ENCODE measurements at places on chromosomes 16 and 17. TPM values are rescaled to one million over a fixed set of nuclear protein-coding genes. Genes with fewer than 3 reads are reported as not detected.
A peak's percentile ranks its signal among the peaks of the same experiment; 100 is the strongest.

DNA sequence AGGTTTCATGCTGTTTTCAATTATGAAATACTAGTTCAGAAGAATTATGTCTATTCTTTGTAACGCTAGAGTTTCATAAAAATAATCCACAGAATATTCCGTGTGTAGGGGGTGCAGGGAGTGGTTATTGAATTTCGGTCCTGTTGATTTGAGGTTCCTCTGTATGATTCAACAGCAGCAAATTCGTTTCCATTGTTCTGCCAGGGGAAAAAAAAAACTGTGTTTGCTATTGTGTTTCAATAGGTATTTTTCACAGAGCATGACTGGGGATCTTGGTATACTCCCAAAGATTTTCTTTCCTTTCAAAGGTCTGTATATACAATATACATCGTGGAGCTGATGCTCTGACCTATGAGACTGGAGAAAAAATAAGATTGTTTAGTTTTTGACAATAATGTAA, 15.8 kb downstream of the SHISA9 start:
- no peaks in the 10 kb centered on the region for H3K4me1 ChIP-seq
- no peak overlapping the region for H3K27ac ChIP-seq

The FAAP100 gene
- total RNA-seq, result 28.1 TPM

The BAIAP3 gene
- total RNA-seq, result 3.1 TPM

DNA sequence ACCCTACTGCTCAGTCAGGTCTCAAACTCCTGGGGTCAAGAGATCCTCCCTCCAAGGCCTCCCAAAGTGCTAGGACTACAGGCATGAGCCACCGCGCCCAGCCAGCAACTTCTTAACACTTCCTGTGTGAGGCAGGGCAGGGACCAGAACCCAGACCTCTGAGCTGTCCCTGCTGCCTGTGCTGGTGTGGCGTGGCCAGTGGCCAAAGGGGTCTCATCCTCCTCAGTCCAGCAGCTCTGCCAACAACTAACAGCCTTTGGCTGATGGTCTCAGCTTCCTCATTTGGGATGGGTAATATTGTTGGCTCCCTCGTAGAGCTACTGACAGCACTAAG, 1.4 kb upstream of the LLGL1 start:
- H3K36me3 ChIP-seq, result no peaks in the 10 kb centered on the region
- H3K27me3 ChIP-seq, result no peaks in the 10 kb centered on the region
- no peak for DNase-seq
- H3K4me1 ChIP-seq, result peaks cover 18% of the 10 kb centered on the region

- H3K27ac ChIP-seq, result no peak overlapping the region
- H3K4me3 ChIP-seq, result no peak overlapping the region
- H3K4me1 ChIP-seq, result no peaks in the 10 kb centered on the region
- H3K36me3 ChIP-seq, result no peaks in the 10 kb centered on the region
- no peaks in the 10 kb centered on the region for H3K27me3 ChIP-seq
Measured at GRCh38 chr16:69003500-69003899, 102.0 kb upstream of the HAS3 start.

DNA sequence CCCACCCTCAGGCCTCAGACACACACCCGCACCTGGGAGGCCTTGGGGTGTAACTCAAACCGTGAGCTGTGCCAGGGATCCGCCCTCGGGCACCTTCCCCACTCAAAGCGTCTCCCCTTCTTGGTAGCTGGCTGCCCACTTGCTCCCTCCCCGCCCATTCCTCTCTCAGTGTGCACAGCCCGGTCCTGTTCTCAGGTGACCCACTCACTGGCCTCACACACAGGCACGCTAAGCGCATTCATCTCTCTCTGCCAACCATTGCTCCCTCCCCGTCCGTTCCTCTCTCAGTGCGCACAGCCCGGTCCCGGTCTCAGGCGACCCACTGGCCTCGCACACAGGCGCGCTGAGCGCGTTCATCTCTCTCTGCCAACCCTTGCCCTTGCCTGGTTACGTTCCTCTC, 20.8 kb downstream of the WDR45B start:
- no peaks in the 10 kb centered on the region for H3K4me1 ChIP-seq
- H3K27me3 ChIP-seq, result no peaks in the 10 kb centered on the region
- peaks cover 57% of the 10 kb centered on the region for H3K36me3 ChIP-seq
- no peak overlapping the region for H3K4me3 ChIP-seq

DNA sequence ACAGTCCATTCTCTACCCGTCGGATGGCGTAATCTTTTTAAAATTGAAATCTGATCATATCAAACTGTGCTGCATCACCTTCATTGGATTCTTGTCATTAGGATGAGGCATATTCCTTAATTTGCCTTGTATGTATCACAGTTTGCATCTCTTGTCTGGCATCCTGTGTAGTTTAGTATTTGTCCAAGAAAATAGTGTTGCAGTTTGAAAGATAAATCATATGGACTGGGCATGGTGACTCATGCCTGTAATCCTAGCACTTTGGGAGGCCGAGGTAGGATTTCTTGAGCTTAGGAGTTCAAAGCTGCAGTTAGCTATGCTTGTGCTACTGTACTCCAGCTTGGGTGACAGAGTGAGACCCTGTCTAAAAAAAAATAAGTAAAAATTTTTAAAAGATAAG, 5.8 kb upstream of the RSL1D1 start:
- peaks cover 18% of the 10 kb centered on the region for H3K4me1 ChIP-seq
- peaks cover 4% of the 10 kb centered on the region for H3K36me3 ChIP-seq
- no peak overlapping the region for H3K4me3 ChIP-seq
- no peak for DNase-seq
- H3K27me3 ChIP-seq, result no peaks in the 10 kb centered on the region
- H3K27ac ChIP-seq, result no peak overlapping the region

GRCh38 chr16:77113835-77114234, 77.2 kb upstream of the MON1B start:
- no peak overlapping the region for H3K4me3 ChIP-seq
- no peak overlapping the region for H3K27ac ChIP-seq
- no peaks in the 10 kb centered on the region for H3K36me3 ChIP-seq
- no peaks in the 10 kb centered on the region for H3K27me3 ChIP-seq

The CD68 gene
- 0.25 TPM for total RNA-seq

DNA sequence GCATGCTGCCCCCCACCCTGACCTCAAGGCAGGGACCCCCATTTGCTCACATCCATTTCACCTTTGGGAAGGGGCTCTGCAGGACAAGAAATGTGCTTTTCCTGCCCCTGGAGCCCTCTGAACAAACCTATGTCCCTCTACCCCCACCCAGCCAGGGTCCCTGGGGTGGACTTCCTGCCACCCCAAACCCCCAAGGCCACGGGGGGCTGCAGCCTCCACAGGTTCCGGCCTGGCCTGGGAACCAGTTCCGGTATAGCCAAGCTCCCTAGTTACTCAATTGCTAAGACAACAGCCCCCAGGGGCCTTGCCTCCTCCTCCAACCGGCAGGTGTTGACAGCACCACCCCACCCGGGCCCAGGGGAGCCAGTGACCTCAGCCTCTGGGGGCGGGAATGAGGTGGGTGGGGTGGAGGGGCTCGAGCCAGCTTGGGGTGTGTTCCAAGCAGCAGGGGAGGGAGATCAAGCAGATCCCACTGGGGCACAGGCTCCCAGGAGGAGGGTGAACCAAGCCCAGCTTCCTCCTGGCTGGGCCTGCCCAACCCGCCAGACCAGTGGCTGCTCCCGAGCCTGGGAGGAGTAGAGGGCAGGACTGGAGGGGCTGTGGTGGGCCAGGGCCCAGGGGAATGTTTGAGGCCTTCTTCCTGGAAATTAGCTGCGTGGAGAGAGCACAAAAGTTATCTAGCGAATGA, 6.6 kb downstream of the PNMT start:
- no peaks in the 10 kb centered on the region for H3K36me3 ChIP-seq
- H3K27ac ChIP-seq, result no peak overlapping the region
- H3K4me1 ChIP-seq, result peaks cover 34% of the 10 kb centered on the region
- H3K4me3 ChIP-seq, result no peak overlapping the region
- no peak for DNase-seq
- H3K27me3 ChIP-seq, result no peaks in the 10 kb centered on the region

- DNase-seq, result peak; percentile 65
- H3K36me3 ChIP-seq, result no peaks in the 10 kb centered on the region
- H3K4me3 ChIP-seq, result no peak overlapping the region
- H3K27ac ChIP-seq, result no peak overlapping the region
- H3K4me1 ChIP-seq, result peaks cover 4% of the 10 kb centered on the region
Measured at GRCh38 chr17:41801374-41802271, 10.1 kb downstream of the P3H4 start.

DNA sequence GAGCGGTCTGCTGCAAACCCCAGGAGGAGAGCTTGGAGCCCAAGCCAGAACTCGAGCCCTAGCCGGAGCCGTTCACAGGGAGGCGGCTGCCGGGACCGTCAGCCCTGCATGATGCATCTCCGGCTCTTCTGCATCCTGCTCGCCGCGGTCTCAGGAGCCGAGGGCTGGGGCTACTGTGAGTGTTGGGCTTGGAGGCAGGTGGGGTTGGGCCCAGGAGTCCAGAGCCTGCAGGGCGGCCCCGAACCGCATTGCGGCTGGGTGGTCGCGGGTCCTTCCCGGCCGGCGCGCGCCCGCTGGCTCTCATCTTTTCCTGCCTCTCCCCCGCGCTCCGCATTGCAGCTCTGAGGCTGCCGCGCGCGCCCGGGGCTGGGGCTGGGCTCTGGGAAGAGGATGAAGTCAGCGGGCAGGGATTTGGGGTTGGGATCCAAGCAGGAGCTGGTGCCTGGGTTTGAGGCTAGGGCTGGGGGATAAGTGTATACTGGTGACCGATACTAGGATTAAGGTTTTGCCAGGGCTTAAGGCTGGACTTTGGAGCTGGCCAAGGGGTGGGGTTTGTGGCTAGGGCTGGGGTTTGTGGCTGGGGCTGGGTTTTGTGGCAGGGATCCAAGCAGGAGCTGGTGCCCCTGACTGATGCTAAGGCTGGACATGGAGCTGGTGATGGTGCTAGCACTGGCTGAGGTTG, 532 bp downstream of the CNTNAP1 start:
- H3K4me1 ChIP-seq, result peaks cover 56% of the 10 kb centered on the region
- DNase-seq, result no peak
- no peaks in the 10 kb centered on the region for H3K36me3 ChIP-seq

DNA sequence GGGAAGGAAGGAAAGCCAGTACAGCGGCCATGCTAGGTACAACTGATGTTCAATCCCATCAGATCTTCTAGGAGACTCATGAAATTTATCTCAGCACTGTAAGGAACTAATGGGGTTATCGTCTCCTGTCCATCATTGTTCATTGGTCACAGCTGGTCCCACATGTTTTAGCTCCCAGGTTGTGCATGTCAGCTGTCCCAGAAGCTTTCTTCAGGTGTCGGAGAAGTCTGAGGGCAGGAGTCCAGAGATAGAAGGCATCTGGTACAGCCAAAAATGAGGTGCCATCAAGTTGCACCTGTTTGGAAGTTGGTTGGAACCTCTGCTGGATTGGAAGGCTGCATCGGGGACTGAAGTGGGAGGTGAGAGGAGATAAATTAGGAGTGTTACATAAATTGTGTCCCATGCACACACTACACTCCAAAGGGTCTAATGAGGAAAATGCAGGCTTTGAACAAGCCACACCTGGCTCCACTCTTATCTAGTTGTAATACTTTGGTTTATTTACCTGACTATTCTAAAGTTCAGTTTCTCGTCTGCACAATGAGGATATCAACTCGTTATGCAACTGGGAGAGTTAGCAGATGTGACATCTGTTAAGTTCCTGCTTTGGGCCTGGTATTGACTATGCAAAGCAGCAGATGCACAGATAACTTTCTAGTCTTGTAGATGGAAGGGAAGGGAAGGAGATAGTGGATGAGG, 62.9 kb downstream of the MAP2K6 start:
- no peak overlapping the region for H3K27ac ChIP-seq
- H3K27me3 ChIP-seq, result no peaks in the 10 kb centered on the region
- no peaks in the 10 kb centered on the region for H3K36me3 ChIP-seq
- no peak overlapping the region for H3K4me3 ChIP-seq
- H3K4me1 ChIP-seq, result no peaks in the 10 kb centered on the region
- DNase-seq, result no peak

DNA sequence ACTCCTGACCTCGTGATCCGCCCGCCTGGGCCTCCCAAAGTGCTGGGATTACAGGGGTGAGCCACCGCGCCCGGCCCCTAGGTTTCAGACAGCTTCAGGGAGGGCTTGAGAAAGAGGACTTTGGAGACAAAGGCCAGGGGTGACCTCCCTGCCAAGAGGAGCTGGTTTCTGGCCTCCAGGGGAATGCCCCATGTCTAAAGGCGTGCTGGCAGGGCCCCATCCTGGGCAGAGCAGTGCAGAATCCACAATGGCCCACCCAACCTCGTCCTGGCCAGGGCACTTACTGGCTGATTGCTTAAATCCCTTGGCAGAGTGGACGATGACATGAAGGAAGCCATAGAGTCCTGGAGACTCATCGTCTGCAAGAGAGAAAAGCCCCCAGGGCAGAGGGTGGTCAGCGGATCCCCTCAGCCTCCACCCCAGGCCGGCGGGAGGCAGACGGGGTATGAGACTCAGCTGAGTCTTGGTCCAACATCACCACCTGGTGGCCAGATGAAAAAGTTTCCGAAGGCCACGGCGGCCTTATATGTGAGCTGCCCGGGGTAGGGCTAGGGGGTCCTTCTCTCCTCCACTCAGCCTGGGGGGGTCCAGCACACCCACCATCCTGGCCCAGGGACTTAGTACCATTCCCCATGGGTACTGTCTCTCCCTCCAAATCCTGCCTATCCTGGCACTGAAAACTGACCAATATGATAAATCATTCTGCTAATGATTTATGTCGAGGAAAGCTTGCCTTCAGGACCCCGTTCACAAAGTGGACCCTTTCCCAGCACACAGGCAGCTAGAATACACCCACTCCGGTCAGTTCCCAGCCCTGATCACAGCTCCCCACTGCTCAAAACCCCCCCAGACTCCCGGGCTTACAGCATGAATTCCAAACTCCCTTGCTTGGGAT, 59.1 kb downstream of the TIMM22 start:
- peaks cover 50% of the 10 kb centered on the region for H3K36me3 ChIP-seq
- H3K4me3 ChIP-seq, result no peak overlapping the region
- H3K27me3 ChIP-seq, result no peaks in the 10 kb centered on the region
- no peak overlapping the region for H3K27ac ChIP-seq
- H3K4me1 ChIP-seq, result no peaks in the 10 kb centered on the region

Measured in CD4-positive, CD25-positive, alpha-beta regulatory T cell (primary cell).